Hepatic stellate cell (primary cell): ENCODE measurements at places on chromosomes 7 and 10.

- DNase-seq, result no peak
Observed at GRCh38 chr10:100340948-100341847, 5.8 kb upstream of the SCD start.

- DNase-seq, result no peak
Observed at GRCh38 chr7:155971180-155971770, 159.0 kb upstream of the SHH start.

GRCh38 chr10:120735773-120736371, 115.3 kb upstream of the WDR11 start:
- peak; percentile 6 for DNase-seq

GRCh38 chr10:103055105-103055504, 137.0 kb downstream of the CNNM2 start:
- DNase-seq, result no peak

DNA sequence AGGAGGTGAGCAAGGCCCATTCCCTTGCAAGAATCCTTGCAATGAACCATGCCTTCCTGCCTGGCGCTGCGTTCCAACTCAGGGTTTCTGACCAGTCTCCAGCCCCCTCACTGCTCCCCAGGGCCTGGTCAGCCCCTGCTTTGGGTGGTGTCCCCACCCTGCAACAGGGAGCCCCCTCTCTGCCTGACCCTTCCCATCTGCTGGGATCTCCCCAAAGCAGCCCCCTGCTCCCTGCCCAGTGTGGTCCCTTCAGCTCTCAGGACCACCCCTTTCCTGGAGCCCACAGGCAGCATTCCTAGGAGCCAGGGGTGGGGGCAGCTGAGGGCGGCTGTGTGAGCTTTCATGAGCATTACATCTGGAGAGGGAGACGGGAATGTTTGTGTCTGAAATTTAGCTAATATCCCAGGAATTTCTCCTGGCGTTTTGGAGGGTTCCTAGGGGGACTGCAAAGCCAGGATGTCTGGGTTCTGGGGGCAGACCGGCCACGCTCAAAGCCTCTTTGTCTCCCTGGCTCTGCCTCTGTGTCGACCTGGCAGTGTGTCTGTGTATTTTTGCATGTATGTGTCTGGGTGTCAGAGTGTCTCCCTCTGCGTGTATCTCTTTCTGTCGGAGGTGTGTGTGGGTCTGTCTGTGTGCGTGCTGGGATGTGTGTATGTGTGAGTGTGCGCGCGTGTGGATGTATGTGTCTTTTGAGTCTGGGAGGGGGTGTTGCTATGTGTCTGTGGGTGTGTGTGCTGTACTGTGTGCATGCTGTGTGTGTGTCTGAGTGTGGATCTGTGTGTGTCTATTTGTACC, 300.5 kb upstream of the ZMIZ1 start:
- DNase-seq, result no peak

- no peak for DNase-seq
Observed at GRCh38 chr10:12337453-12338372, 11.6 kb upstream of the CAMK1D start.

- DNase-seq, result no peak
Observed at GRCh38 chr7:87797798-87798403, 78.3 kb downstream of the SLC25A40 start.

DNA sequence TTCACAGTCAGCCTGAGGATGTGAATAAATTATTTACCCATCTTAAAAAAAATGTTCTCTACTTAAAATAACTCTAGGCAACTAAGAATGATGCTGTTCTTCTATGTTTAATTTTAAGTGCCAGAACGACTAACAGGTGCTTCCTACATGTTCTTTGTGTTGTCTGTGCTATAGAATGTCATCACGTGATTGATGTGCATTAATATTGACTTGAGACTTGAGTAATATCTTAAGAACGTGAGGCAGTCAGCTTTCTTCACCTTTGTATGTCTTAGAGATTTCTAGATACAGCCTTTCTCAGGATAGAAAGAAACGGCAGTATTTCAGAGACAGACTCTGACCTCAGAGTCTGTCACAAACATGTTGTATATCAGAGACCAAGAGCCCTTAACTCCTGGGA, 274.6 kb downstream of the KCND2 start:
- no peak for DNase-seq

DNA sequence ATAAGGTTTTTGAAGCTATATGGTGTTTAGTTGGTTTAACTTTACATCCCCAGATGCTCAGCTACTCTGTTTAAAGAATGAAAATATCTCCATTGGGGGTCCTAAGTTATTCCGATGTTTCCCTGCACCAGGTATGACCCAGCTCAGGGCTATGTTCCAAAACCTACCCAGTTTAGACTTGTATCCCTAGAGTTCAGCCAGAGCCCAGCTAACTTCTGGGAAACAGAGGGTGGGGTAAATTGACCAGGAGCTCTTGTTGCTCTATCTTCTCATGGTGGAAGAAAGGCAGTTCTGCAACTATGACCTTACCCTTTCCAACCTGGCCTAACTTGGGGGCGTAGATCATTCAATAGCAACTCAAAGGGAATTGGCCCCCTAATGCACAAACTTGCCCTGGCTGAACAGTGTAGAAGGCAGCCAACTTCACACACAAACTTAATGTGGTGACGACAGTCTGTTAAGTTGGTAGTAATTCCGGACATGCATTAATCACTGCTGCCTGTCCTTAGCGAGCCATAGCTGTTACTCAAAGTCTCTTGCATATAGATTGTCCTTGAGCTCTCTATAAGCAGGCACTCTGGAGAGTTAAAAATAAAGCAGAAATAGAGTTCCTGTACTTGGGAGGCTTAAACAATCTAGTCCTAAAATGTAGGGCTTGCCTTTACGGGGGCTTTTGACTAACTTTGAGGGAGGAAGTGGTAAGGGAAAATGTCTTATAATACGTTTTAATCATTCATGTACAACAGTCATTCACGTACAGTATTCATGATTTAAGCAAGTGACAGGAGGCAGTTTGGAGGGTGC, 5.3 kb upstream of the ZNRF2 start:
- DNase-seq, result no peak

GRCh38 chr7:135448753-135449152, 61.1 kb downstream of the CNOT4 start:
- DNase-seq, result no peak

DNA sequence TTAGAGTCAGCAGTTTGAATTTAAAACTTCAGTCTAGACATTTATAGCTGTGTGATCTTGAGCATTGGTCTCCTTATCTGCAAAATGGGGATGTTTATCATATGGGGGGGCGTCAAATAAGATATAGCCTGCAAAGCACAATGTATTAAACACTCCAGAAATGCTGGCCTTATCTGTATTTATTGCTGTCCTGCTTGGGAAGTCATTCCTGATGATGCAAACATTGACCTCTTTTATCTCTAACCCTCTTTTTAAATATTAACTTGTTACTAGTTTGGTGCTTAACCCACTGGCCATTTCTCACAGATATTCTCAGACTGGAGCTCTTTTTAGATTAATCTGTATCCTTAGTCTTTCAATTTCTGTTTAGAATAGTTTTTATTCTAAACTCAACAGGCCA, 13.2 kb downstream of the MRPS33 start:
- DNase-seq, result no peak

DNA sequence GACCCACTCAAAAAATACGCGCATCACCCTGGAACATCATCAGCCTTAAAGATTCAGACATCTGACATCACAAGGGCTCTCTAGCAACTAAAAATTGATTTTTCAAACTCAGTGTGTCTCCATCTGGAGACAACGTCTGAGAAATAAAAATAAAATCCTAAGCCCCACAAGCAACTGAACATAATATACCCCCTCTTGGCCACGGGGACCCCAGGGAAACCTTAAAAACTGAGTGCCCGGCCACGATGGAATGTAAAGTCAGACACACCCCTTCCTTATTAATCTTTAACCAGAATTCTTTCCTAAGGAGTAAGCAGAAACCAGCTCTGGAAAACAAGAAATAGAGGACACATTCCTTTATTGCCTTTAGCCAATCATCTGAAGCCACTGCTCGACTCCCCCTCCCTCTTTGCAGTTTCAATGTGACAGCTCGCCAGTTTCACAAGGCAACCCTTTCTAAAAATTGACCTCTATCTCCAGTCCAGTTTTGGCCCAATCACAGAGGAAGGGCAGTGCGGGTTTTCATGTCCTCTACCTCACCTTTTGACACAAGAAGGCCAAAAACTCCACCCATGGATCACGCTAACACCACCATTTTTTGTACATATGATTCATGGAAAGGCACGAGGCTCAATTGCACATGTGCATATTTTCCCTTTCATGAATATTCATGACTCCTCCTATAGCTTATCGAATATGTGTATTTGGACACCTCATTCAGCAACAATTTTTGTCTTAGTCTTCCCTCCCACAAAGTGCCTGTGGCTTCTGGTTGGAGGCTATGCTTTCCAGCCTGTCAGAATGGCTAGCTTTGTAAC, 24.2 kb downstream of the IFIT3 start:
- peak; percentile 62 for DNase-seq

DNA sequence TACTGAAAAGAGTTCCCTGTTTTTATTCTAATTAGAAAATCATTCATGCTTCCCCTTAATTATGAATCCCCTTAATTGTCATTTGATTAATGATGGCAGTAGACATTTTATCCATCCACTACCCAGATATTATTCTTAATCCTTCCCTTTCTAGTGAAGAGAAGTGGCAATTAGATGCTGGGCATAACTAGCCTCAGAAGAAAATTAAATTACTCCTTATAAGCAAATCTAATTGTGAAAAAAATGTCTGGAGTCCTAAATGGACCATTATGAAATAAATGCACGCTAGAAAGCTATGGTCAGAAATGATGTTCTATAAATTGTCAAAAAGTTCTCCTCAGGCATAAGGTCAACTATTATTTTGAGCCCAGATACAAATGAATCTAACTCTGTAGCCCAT, 4.5 kb downstream of the ABCB1 start:
- DNase-seq, result no peak

DNA sequence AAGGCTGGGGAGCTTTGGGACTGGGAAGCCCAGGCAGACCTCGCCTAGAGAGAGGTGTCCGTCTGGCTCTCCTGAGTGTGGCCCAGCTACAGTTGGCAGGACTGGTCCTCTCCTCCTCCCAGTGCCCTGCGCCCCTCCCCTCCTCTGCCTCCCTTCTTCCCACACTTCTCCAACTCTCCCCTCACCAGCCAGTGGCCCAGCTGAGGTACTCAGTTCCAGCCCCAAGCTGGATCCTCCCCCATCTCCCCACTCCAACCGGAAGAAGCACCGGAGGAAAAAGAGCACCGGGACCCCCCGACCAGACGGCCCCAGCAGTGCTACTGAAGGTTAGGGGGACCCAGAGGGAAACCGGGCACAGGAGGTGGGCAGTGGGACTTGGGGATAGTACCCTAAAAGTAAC, 27.7 kb downstream of the GBX1 start:
- no peak for DNase-seq

DNA sequence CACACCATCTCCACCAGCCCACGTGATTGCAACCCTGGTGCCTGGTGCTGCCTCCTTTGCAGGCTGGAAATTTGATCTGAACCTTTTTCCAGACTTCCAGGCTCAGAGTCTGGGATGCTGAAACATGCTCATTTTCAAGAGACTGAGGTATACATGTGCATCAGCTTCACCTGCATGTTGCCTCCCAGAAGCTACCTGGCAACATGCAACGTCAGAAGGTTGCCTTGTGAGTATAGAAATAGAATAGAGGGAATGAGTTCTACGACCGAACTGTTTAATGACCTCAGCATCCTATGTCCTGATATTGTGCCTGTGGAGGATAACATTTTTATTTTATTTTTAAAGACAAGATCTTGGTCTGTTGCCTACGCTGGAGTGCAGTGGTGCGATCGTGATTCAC, 1.9 kb upstream of the ZNF212 start:
- no peak for DNase-seq

GRCh38 chr10:86661161-86662025, 6.9 kb upstream of the LDB3 start:
- DNase-seq, result peak; percentile 78

GRCh38 chr7:69002416-69002815, 595.9 kb upstream of the AUTS2 start:
- DNase-seq, result no peak

DNA sequence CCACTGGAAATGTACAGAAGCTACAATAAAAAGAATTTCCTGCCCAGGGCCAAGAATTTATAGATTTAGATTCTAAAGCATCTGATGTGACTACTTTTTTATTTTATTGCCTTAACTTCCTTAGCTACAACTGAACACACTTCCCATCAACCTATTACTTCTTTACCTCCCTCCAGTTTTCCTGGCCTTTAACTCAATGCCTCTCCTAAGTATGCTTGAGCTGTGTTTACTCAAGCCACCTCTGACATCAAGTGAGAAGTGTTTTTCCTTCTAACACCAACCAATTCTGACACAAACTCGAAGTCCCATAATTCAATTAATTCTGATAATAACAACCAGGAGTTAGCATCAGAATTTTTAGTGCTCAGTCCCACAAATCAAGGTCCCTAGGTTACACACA, 170.0 kb downstream of the IMMP2L start:
- DNase-seq, result no peak

DNA sequence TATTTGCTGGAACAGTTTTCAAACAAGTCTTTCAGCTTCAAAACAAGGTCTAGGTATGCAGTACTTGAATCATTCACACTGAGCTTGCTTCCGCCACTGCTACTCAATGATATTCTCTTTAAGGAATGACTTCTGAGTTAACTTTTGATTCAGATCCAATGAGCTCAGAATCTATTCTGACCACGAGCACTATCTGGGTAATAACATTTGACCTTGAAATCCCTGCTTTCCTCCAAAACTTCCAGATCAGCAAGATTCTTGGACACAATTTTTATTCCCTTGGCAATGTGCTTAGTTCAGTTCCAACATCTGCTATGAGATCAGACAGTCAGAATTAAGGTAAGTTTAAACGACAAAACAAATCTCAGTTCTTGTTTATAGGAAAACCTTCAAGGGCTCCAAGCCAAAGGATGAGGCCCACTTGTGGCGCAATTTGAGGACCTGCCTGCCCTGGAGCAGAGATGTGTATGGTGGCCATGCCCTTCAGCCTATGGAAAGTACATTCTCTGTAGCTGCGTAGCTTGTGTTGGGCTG, 87.2 kb downstream of the RNF216 start:
- DNase-seq, result peak; percentile 38

GRCh38 chr7:36712015-36712414, 12.3 kb downstream of the AOAH start:
- no peak for DNase-seq

- peak; percentile 19 for DNase-seq
Observed at GRCh38 chr10:78194539-78195402, 161.1 kb downstream of the RPS24 start.

DNA sequence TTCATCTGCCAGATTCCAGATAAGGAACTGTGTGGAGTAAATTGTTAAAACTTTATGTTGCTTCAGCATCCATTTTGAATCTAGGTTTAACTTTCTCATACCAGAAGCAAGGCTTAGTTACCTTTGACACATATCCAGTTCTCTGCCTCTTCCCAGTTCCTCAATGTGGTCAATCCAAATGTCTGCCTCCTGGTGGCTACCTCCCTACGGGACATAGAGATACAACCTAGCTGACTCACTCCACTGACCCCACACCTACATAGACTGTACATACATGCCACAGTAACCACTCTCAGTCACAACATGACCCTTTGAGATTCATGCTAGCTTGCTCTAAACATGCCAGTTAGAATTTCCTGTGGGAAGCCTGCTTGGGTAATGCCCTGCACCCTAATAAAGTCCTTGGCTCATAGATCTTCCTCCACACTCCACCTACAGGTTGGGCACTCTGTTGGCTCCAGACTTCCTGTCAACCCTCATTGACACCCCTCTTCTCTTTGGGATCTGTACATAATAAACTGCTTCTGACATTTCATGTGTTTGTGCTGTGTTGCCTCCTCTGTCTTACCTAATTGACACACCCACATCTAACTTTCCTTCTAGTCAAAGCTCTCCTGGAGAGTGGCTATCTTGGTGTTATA, 278.1 kb downstream of the HTR7 start:
- peak; percentile 3 for DNase-seq

GRCh38 chr10:92574548-92575261, 812 bp upstream of the IDE start:
- DNase-seq, result peak; percentile 79

- no peak for DNase-seq
Observed at GRCh38 chr10:28385748-28386502, 83.1 kb upstream of the MPP7 start.
